ENCODE measurements at places on chromosomes 16 and 17.

- no peak for DNase-seq
These were observed 153.4 kb upstream of the DYNLRB2 start for GRCh38 chr16:80387318-80387921.

DNA sequence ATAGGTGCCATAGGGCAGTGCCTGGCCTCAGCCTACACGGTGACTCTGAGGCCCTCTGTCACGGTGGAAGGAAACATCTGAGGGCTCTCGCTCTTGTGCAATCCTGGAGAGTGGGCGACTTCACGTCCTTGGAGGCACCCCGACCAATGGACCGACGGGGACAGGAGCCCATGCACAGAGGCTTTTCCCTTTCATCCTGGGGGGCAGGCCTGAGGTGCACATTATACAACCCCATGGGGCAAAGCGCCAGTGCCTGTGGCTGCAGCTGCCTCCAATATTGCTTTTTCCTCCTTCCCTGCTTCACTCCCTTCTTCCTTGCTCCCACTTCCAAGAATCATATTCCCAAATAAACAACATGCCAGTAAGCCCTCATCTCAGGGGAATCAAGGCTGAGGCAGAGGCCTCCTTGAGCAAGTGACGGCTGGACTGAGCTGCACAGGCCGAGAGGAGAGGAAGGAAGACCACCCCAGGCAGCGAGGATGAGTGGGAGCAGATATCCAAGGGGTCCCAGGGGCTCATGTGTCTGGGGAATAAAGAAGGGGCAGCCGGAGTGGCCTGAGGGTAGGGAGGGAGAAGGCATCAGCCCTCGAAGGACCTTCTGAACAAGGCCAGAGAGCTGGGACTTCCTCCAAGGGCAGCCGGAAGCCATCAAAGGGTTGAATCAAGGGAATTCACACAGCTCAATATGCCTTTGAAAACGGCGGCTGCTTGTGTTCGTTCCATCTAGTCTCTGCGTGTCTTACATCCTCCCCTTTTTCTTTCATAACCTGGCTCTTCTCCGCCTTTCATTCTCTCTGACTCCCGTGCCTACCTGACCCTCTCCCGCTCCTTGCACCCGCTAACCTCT lies 42.6 kb upstream of the RPL38 start:
- DNase-seq: no peak

GRCh38 chr16:87255866-87256265 lies 61.3 kb downstream of the C16orf95 start:
- DNase-seq: no peak

GRCh38 chr16:89453501-89454321 lies 36.6 kb downstream of the ANKRD11 start:
- DNase-seq: peak; percentile 37

DNA sequence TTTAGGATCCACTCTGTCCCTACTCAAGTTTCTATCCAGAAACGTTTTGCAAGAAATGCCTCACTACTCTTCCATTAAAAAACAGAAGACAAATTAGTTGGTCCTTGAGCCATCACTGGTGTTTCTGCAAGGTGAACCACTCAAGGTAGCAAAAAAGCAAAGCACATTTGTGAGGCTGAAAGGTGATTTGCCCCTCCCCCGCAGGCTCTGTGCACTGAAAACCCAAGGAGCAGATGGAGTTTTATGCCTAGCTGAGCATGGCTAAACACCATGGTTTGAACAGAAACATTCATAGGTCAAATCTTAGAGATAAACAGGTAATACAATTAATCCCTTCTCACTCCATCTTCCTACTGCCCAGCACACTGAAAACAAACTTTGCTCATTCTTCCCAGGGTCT lies 538.2 kb upstream of the CDH5 start:
- DNase-seq: no peak

DNA sequence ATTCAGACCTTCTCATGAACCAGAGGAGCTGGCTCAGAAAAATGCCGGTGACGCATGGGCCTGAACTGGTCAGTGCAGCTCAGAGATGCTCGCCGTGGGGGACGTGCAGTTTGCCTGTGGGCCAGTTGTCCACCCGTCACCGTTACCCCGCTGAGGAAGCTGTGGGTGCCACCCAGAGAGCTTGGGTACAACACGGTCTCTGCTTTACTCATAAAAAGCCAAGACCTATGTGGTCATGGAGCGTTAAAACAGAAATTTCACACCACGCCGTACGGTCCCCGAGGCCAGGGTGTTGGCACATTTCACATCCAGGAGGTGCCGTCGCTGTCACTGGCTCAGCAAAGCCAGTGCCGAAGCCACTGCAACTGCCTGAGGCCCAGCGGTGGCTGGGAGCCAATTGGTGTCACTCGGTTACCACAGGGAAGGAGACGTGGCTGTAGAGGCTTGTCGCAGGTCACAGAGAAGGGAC lies 120.9 kb downstream of the METRNL start:
- DNase-seq: peak; percentile 78

- no peak for DNase-seq
These were observed 527.8 kb upstream of the PSMD7 start for GRCh38 chr16:73768786-73769203.

GRCh38 chr16:19898924-19899604 lies 14.4 kb upstream of the GPRC5B start:
- DNase-seq: peak; percentile 39

- DNase-seq: peak; percentile 20
These were observed 80.8 kb downstream of the ZDHHC7 start for GRCh38 chr16:84930298-84931106.

DNA sequence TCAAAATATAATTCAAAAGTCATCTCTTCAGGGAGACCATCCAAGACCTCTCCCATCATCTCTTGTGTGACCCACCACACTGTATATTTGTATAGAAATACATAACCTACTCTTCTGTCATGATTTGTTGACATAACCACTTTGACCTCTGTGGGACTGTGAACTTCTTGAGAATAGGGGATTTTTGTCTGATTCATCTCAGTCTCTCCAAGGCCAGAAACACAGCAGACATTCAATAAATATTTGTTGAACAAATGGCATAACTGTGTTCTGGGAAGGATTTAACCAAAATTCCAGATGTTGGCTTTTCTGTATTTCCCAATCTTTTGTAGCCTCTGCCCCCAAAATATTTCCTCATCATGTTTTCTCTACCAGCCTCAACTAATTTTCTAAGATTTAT lies 169.7 kb downstream of the CDH11 start:
- no peak for DNase-seq

DNA sequence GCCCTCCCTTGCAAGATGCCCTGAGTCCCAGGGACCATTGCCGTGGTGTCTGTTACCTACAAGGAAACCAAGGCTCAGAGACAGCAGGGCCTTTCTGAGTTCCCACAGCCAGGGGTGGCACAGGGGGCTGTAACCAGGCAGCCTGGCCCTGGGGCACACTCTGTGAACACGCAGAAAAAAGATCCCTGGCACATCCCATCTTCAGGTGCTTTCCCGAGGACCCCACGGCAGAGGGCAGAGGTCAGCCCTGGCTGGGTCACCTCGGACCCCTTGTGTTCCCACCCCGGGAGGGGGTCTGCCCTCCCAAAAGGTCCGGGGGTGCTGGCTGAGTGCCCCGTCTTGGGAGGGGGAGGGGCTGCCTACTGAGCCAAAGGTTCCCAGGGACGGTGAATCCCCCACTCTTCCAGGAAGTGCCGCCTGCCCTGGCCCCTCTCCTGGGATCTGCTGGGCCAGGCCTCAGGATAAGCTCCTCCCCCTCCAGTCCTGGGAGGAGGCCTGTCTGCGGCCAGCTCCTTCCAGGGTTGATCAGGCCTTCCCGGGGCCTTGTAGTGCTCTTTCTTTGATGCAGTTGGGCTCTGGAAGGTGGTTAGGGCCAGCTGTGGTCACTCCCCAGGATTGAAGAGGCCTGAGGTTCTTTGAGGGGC lies 8.1 kb downstream of the GLIS2 start:
- no peak for DNase-seq

DNA sequence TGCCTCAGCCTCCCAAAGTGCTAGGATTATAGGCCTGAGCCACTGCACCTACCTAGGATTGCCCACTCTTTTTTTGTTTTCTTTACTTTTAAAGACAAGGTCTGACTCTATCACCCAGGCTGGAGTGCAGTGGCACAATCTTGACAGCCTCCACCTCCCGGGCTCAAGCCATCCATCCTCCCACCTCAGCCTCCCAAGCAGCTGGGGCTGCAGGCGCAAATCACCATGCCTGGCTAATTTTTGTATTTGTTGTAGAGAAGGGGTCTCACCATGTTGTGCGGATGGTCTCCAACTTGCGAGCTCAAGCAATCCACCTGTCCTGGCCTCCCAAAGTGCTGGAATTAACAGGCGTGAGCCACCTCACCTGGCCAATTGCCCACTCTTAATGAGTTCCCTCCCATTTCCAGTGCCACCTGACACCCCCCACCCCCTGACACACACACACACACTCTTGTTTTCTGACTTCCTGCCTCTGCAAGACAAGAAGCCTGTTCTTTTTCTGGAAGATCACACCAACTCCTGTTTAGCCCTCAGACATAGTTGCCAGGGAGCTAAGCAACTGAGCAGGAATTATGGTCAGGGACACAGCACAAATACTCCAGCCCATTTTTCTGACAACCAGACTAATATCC lies 2.6 kb downstream of the OVCA2 start:
- no peak for DNase-seq

- DNase-seq: no peak
These were observed 135.7 kb upstream of the NLRP1 start for GRCh38 chr17:5719976-5720375.

DNA sequence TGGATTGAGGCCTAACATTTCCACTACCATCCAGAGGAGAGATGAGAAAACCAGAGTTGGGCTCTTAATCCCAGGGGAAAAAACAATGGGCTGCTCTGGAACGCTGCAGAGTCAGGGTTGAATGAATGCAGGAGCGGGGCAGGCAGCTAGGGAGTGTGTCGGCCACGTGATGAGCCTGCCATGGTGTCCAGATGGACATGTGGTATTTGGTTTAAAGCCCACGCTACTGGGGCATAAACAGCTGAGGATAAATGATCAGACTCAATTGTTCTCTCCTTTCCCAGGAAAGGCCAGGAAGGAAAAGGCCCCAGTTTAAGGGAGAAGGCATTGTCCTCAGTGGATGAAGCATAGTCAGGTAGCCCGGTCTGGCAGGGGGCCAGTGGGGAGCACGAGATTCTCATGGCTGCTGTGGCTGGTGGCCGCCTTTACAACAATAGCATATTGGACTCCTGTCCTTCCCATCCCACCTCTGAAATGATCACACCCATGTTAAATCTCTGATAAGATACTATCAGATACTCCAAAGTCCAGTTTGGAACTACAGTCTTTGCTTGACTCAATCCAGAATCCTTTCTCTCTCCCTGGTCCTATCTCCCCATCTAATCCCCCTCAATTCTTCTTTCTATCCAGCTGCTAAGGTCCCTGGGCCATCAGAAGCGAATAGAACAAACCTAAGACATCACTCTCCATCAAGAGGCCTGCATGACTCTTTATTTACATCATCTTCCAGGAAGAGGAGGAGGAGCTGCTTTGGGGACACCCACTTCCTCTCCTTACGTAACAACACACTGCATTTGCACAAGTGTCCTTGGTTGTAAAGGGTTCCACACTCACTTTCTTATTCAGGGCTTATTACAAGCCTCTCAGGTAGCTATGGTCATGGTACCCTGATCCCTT lies 20.4 kb downstream of the CA4 start:
- peak; percentile 50 for DNase-seq
